ENCODE measurements at places on chromosomes 5 and 9.

GRCh38 chr9:4987961-4988421 lies 2.9 kb downstream of the JAK2 start:
- DNase-seq = peak; percentile 15

GRCh38 chr5:148623741-148624140 lies 30.6 kb downstream of the HTR4 start:
- DNase-seq = no peak

- DNase-seq = no peak
Measured at GRCh38 chr5:6393596-6394194, 15.3 kb upstream of the MED10 start.

GRCh38 chr5:73265641-73266040 lies 92.6 kb downstream of the TMEM174 start:
- DNase-seq = no peak

DNA sequence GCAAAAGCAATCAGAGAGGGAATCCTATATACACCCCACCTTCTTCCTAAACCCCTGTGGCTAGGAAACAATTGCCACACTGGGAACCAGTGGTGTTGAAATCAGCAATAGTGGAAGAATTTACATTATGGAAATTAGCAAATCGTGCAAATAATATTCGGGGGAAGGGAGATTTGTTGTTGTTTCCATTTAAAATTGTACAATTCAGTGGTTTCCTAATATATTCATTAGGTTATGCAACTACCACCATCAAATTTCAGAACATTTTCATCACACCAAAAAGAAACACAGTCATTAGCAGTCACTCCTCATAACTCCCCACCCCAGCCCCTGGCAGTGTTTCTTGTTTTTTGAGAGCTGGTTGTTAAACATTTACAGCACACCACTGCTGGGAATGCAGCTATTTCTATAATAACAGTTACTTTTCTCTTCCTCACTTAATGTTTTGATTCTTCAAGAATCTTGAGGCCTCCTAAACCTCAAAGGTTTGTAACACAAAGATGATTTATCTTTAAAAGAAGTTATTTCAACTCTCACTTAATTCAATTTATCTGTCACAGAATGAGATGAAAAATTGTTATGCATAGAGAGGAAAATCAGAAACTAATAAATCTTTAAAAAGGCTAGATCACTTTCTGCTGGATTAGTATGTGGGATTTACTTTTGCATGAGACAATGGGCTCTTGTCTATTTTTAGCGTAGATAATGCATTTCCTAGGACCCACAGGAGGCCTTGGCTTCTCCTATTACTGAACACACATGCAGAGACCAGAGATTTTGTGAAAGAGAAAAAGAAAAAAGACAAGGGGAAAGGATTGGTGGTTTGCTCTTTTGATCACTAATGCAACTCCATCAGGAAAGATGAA lies 91.8 kb upstream of the DAPK1 start:
- DNase-seq = no peak

DNA sequence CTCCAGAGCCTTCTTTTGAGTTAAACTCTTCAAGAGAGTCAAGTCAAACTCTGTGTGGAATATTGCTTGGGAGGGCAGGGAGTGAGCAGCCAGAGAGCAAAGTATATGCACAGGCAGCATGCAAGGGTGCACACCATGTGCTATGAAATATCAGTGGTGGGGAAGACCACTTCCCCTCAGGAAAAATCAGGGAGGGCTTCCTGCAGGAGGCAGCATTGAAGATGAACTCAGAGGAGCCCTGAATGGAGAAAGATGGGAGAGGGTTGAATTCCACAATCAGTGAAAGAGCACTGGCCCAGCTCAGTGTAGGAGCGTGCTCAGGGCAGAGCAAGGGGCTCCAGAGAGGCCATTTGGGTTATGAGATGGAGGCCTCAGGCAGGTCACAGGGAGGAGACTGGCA lies 41.9 kb downstream of the CCDC180 start:
- no peak for DNase-seq

DNA sequence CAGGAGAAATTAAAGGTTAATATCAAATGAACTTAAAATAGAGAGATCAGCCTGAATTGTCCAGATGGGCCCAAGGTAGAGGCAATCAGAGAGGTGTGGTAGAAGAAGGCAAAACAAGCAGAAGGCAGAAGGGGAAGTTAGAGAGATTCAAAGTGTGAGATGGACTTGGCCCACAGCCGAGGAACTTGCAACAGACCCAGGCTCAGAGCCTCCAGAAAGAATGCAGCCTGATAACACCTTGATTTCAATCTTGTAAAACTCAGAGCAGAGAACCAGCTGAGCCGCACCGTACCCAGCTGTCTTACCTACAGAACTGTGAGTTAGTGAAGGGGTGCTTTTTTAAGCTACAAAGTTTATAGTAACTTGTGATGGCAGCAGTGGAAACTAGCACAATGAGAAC lies 190.9 kb downstream of the RFK start:
- no peak for DNase-seq

DNA sequence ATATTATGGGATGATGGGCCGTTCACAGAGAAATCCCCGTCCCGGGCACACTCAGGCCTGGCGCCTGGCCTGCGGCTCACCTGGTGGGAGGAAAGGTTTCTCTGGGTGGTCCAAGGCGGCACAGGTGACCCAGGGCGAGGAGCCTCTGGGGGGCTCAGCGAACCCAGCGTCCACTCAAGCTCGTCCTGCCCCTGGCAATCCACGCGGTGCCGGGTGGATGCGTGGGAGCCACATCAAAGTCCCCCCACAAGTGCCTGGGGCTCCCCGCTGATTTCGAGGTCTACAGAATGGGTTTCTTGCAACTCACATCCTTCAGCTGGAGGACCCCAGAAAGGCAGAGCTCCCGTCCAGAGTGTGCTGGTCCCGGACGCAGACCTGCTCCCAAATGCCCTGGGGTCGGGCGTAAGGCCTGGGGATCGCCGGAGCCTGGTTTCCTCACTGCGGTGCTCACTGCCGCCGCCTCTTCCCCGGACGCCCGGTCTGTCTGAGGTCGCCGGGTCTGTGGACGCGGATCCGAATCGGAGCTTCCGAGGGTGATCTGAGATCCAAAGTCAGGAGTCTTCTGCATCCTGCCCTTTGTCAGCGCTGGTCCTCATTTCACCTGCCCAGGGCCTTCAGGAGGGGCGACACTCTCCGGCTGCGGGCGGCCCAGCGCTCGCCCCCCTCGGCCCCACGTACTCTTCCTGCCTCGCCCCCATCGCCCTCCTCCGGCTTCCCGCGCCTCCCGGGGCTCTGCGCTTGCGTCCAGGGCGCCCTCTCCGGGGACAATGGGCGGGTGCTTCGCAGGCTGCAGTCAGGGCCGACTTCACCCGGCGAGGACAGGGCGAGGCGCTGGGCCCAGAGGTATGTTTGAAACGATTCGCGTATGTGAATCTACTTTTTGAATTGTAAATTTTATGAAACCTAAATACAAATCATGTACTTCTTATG lies 20.0 kb upstream of the RUFY1 start:
- peak; percentile 52 for DNase-seq

GRCh38 chr5:151869843-151870242 lies 54.8 kb downstream of the GLRA1 start:
- DNase-seq = no peak

GRCh38 chr9:127503379-127503921 lies 52.1 kb downstream of the LRSAM1 start:
- DNase-seq = no peak

DNA sequence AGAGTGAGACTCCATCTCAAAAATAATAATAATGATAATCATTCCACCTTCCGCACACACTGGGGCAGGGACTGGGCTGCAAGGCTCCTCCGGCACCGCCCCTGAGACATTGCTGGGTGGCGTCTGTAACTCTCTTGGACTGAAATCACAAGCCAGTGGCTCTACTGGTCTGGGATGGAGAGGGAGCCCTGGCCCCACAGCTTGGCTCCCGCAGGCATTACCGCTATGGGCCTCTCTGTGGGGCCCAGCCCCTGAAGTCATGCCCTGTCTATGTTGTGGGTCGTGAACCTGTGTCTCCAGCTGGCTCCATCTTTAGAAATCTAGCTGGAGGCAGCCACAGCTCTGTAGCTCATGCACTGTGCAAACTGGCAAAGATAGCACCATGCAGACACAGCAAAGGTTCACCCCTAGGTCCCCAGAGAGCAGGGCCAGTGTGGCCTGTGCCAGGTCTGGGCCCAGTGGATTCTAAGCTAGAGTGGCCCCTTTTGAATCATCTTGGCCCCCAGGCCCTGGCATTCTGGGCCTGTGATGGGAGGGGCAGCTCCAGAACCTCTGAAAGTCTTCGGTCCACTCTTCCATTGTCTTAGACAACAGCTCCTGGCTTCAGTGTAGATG lies 36.1 kb upstream of the COL5A1 start:
- DNase-seq = no peak

DNA sequence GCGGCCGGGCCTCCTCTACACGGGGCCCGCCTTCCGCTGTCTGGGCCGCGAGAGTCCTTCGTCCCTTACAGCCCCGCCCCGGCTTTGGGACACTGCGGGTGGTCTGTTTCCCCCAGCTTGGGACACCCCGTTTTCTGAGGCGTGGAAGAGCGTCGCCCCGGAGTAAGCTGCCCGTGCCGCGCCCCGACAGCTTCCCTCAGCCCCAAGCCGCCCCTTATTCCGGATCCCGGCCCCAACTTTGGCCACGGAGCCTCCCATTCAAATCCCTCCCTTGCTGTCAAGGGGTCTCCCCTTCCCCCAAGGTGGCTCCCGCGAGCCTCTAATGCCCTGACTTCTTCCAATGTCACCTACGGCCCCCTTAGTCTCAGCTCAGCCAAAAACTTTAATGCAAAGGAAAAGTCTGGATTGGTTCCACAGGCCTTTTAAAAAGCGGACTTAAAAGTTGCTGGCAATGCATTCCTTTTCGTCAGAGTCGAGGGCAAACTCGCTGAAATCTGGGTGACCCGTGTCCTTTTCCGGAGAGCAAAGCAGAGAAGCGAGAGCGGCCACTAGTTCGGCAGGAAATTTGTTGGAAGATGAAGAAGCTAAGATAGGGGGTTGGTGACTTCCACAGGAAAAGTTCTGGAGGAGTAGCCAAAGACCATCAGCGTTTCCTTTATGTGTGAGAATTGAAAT lies 19.8 kb downstream of the EXOSC2 start:
- DNase-seq = no peak

DNA sequence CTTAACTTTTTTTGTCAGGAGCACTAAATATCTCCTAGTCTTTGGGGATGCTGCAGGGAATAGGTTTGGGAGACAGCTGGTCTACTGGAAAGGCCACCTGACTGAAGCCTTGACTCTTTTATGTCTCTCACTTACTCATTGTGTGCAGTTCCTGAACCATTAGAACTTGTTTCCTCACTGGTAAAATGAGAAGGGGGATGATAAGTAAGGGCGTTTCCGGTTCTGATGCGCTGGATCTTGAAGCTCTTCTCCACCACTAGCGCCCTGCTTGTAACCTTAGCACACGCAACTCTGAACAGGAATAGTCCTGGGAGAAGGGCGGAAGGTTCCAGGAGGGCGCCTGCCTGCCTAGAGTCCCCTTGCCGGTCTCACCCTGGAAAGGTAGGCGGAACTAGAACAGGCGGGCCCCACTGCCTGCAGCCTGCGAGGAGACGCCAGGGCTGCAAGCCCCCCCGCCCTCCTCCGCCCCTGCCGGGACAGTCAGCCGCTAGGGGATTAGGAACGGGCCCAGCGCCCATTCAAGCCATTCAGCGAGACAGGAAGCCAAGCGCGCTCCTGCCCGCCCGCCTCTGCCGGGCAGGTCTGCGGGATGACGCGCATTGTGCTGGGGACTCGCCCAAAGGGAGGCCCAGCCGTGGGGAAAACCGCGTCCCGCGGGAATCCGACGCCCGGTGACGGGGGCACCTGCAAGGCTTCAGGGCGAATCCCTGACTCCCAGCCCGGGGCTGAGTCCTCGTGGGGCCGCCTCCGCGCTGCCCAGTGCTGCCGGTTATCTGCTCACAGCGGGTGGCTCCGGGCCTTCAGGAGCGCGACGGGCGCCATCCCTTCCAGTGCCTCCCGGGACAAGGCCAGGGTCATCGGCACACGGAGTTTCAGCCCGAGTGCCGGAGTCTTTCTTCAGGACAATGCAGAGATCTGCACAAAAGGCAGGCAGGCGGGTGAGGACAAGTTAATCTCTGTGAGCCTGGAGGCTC lies 44.0 kb upstream of the XPA start:
- no peak for DNase-seq

GRCh38 chr9:90176901-90177300 lies 465.7 kb downstream of the DIRAS2 start:
- no peak for DNase-seq

DNA sequence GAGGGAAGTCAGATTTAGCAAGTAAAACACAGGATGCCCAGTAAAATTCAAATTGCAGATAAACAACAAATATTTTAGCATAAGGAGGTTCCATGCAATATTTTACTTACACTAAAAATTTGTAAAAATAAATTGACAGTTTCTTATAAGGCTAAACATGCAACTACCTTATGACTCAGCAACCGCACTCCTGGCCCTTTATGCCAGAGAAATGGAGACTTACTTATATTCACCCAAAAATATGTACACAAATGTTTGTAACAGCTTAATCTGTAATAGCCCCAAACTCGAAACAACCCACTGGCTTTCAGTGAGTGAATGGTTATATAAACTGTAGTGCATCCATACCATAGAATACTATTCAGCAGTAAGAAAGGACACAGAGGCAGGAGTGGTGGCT lies 28.6 kb upstream of the TRIM14 start:
- no peak for DNase-seq

DNA sequence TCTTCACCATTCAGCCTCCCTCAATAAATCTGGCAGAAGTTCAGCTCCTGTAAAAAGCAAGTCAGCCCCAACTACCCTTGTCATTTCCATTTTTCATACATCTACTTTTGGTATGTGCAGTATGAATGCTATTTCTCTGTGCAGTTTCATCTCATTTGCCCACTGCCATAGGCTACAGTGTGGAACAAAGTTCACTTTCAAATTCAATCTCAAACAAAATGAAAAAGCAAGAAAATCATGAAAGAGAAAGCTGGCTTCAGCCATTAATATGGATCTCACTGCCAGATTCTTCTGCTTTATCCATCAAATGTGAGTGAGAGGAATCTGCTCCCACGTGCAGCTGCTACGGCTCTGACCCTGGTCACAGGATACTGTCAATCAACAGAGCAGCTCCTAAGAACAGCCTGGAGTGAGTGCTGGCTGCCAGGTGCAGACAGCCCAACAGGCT lies 494.2 kb downstream of the ZNF608 start:
- DNase-seq = no peak

- DNase-seq = no peak
Measured at GRCh38 chr5:59517926-59518585, 375.5 kb downstream of the PDE4D start.

GRCh38 chr9:419571-420171 lies 205.0 kb downstream of the DOCK8 start:
- DNase-seq = no peak

GRCh38 chr5:149838881-149839739 lies 105.5 kb downstream of the PDE6A start:
- no peak for DNase-seq

- DNase-seq = no peak
Measured at GRCh38 chr5:68217528-68217927, 2.0 kb downstream of the PIK3R1 start.

DNA sequence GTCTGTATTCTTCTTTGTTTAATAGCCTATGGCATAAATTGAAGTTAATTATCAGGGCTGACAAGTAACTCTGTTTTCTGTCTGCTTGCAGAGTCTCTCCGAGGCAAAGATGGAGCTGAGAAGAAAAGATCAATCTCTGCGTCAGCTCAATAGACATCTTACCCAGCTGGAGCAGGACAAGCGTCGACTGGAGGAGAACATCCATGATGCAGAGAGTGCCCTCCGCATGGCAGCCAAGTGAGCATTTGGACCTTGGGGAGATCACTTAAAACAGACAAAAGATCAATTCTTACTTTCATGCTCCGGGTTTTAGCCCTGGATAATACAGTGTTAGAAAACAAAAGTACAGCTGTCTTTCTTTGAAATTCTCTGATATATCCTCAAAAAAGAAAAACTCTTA lies 293.8 kb downstream of the CCDC171 start:
- DNase-seq = no peak

Data from activated naive CD8-positive, alpha-beta T cell treated with anti-CD3 and anti-CD28 coated beads, Interleukin-2, amount 50 U/mL, for 16 hours (primary cell).